Stimulated activated CD8-positive, alpha-beta memory T cell treated with anti-CD3 and anti-CD28 coated beads, Interleukin-4, amount 100 ng/mL, for 1 hour (primary cell): ENCODE measurements at places on chromosomes 6 and 20.

DNA sequence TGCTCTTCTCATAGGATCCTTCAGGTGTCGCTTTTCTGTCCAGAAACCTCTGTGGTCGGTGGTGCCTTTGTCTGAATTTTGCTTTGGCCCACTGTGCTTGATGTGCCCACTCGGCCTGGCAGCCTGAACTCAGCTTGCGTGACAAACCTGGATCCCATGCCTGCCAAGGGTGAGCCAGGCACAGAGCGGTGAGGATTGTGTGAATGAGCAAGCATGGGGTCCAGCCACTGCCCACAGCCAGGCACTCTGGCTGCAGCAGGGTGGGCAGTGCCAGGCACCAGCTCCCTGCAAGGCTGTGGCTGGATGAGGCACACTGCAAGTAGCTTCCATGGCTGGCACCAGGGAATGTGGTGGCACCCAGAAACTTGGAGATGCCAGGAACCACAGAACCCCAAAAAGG is 110.3 kb downstream of the THEMIS start:
- no peak for DNase-seq

DNA sequence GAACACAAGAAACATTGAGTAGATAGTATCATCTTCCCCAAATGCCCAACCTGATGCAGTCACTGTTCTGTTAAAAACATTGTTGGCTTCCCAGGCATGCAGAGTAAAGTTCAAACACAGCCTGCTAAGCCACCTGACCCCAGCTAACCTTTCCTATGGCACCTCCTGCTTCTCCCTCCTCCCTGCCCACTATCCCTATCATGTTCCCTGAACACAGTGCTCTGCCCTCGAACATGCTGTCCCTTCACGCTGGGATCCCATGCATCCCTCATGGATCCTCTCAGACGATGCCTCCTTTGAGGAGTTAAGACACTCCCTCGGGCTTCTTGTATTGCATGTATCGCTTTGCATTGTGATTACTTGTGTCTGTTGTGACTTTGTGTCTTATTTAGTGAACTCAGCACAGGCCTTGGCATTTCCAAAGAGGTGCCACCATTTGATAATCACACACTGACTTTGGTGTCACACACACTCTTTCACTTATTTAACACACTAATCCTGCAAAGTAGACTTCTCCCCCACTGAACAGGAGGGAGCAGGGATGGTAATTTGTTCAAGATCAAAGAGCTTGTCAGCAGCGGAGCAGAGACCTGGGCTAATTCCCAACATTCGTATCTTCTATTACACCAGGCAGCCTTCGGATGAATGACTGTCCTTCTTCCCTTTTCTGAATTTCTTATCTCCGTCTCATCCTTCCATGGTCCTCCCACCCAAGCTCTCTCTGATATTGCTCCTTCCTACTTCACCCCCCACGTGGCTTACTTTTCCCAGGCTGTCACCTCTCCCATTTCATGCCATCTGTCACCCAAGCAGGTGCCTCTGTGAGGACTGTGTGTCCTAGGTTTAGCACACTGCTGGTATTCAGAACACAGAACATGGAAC is 28.3 kb upstream of the SMIM29 start:
- DNase-seq, result no peak

DNA sequence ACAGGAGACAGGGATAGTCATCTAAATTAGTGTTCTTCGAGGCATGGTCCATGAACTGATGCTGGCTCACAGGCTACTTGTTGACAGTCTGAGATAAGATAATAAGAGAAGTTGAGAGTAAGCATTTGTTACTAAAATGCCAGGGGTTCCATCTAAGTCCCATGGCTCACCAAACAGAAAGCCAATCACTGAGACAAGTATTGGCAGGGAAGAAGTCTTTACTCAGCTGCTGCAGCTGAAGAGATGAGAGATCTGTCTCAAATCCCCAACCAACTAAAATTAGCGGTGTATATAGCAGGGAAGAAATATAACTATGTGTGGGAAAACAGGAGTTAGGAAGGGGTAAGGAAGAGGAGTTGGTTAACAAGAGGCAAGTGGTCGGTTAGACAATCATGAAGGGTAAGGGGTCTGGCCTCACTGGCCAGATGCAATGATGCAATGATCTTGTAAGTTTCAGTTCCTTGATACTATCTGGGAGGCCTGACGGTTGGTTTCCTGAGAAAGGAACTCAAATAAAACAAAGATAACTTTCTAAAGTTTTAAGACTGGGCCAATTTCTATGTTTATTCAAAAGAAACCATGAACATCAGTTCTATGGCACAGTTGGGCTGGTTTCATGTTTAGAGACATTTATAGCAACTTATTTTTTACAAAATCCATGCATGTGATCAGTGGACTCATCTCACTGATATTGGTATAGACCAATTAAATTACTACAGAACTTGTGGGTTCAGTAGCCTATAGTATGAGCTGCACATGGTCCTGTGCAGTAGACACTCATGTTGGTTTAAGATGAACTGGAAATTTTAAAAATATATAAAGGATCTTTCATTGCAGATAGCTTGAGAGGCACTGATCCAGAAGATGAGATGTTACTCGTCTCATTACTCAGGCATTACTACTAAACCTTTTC is 9.9 kb upstream of the HEBP2 start:
- DNase-seq, result no peak

- no peak for DNase-seq
Measured at GRCh38 chr20:48486065-48486464, 341.7 kb downstream of the PREX1 start.

DNA sequence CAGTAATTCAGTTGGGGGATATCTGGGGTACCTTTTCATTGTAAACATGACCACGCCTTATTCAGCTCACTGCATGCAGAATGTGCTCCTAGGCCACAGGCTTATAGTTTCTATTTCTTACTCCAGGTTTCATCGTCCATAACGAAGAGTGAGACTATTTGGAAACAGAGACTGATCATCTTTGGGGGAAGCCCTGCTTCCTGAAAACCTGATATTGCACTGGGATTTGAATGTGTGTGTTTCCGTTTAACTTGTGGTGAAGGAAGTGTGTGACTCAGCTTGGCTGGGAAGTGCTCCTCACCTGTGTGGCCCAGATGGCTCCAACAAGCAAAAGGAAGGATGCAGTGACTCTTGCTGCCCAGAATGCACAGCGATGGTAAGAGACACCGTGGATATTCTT is 19.6 kb upstream of the LTV1 start:
- DNase-seq, result no peak
